Mammary epithelial cell (primary cell): ENCODE measurements at places on chromosomes 7 and 10.
A peak's percentile ranks its signal among the peaks of the same experiment; 100 is the strongest.

DNA sequence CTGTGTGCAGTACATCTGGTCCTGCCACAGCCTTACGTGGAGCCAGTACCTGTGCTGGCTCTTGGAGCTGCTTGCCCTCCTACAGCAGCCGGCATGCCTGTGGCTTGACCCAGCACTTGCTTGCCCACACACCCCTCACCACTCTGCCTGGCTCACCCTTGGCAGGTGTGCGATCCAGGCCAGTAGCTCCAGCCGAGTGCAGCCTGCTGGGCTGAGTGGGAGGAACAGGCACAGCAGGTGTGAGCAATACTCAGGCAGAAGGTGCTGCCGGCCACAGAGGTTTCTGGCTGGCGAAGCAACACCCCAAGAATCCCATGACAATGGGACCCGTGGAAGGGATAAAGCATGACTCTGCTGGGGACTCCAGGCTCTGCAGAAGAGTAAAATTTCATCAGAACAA is 173.5 kb upstream of the ADCY1 start:
- DNase-seq: peak; percentile 79

- no peak for DNase-seq
These were observed 437.5 kb downstream of the CALN1 start for GRCh38 chr7:71974611-71975010.

- DNase-seq: no peak
These were observed 138.2 kb downstream of the USP6NL start for GRCh38 chr10:11473128-11473760.

- DNase-seq: peak; percentile 75
These were observed 7.5 kb downstream of the LAMB1 start for GRCh38 chr7:107995184-107996071.

DNA sequence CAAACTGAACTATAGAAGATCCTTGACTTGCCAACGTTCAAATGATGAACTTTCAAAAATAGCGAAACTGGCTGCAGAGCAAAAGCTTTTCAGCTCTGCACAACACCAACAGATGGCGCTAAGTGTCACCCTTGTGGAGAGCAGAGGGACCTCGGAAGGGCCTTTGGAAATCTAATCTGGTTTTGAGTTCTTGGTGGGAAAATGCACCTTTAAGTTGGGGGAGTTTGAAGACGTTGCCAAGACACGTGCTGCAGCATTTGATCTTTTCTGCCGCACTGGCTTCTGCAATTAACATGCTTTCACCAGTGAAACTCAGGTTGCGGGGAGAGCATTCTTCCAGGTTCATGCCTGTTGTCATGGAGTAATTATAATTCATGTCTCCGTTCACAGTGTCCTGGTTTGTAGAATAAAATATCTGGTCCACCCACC is 26.3 kb upstream of the WDR11 start:
- no peak for DNase-seq

GRCh38 chr10:132232023-132232951 is 45.5 kb downstream of the DPYSL4 start:
- no peak for DNase-seq

GRCh38 chr7:91089382-91089963 is 174.8 kb upstream of the FZD1 start:
- DNase-seq: peak; percentile 21

DNA sequence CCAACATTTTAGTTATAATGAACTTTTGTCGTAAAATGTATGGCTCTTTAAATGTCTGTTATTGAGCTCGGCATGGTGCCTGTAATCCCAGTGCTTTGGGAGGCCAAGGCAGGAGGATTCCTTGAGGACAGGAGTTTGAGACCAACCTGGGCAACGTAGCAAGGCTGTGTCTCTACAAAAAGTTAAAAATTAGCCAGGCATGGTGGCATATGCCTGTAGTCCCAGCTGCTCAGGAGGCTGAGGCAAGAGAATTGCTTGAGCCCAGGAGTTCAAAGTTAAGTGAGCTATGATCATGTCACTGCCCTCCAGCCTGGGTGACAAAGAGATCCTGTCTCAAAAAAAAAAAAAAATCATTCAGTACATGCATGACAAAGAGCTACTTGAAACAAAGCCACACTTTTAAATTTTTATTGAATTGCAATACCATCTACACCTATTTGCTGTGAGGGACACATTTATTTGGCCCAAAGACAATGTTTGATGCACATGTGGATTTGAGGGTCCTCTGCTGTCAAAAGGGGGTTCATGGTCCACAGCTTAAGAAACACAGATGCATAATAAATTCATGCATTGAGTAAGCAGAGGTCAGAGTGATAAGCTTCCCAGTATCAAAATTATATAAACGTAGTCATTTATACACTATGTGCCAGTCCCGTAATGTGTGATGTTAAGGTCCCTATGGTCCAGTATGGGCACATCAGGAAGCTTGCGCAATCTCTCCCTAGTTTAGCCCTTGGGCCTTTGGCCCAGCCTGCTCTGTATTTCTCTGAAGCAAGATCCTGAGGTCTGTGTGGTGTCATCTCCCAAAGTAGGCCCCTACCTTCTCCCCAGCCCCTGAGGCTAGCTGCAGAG is 4.4 kb upstream of the MALSU1 start:
- no peak for DNase-seq

DNA sequence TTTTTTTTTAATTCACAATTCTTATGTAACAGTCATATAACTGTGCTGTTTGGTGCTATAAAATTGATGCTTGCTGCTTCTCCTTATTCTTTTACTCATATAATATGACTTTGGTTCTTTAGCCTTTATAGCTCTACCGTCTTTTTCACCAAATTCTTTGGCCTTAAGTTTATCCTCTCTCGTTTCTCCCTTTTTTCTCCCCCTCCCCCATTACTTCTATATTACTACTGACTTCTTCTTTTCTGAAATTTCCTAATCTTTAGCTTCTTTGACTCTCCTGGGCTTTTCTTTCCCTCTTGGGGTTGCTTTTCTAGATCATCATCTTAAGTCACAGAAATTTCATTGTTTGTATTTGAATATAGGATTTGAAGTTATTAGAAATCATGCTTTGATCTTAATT is 3.8 kb downstream of the BCCIP start:
- DNase-seq: no peak

DNA sequence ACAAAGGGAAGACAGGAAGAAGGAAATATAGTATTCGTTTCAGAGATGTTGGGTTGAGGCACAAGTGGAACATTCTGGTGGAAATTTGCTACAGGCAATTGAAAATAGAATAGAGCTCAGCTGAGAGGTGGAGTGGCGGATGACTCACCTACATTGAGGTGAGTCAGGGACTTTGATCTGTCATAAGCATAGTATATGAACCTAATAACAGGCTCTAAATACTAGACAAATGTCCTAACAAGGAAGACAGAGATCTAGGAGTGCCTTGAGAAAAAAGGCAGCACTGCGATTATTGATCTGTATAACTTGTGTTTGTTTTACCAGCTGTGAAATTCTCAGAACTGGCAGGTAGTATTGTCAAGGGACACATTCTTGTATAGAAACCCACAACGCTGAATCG is 907 bp upstream of the IFRD1 start:
- DNase-seq: peak; percentile 84

DNA sequence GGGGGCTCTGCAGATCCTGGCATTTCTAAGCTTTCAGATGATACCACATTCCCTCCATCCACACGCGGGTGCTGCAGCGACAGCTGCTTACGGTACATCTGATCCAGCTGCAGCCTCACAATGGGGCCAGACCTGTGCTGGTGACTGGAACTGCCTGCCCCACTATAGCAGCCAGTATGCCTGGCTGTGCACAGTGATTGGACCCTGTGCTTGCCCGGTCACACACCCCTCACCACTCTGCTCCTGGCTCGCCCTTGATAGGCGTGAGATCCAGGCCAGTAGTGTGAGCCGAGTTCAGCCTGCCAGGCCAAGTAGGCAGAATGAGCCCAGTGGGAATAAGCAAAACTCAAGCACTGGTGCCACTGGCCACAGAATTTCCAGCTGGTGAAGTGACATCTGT is 164.8 kb downstream of the NRBF2 start:
- DNase-seq: no peak

DNA sequence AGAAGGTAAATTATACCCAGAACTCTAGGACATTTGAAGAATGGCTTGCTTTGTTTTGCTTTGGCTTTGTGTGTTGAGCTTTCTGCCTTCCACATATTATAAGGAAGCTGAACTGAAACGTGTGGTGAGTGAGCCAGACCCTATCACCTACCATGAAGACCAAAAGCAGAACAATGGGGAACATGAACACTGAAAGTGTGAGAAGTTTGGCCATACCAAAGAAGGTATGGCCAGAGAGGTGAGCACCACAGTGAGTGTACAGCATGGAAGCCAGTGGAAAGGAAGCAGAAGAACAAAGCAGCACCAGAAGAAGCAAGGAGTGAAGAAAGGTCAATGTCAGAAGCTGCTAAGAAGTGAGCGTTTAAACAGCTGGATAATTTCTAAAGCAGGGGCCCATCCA is 59.7 kb upstream of the CCDC71L start:
- no peak for DNase-seq

- no peak for DNase-seq
These were observed 23.4 kb downstream of the CBLL1 start for GRCh38 chr7:107767391-107767790.

DNA sequence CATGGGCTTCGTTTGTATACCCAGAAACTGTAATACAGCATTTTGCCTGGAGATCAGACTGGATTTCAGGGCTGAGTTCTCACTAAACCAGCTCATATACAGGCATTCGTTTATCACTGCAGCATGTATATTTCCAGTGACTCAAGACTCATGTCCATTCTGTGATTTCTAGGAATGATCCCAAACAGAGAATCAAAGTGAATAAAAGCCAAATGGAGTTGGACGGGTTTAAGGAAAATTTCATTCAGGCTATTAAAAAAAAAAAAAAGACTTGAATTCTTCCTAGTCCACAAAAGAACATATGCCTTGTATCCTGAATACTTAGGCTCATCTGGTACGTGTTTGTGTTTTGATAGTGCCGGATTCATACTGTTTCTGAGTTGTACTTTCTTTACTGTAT is 46.8 kb downstream of the TET1 start:
- DNase-seq: no peak

DNA sequence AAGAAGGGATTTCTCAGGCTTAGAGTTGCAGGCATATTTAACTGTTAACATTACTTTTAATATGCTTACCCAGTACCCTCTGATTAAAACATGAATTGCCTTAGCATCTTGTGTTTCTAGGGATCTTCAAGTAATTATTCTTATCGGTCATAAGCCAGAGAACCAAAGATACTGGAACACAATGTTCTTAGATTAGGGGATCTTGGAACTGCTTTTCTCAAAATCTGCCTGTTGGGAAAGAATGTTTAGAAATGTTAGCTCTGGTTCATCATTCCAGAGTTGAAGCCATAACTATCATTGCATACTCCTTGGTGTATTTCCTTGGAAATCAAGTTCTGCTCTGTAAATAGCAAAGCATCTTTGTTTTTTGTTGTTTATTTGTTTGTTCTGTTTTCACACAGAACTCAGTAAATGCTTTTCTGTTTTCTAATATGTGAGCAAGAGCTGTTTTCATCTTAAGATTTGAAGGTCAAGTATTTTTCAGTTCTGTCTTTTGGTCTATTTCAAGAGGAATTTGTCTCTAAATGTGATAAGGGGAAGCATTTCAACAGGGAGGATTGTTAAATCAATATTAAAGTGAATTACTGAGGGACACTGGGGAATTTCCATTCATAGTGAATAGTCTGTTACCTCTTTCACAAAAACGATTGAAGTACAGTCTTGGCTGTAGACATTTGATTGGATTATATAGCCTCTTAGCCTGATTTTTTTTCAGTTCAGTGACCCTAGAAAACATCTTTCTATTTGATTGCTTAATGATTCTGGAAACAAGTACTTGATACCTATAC is 103.2 kb upstream of the CYP26C1 start:
- no peak for DNase-seq

DNA sequence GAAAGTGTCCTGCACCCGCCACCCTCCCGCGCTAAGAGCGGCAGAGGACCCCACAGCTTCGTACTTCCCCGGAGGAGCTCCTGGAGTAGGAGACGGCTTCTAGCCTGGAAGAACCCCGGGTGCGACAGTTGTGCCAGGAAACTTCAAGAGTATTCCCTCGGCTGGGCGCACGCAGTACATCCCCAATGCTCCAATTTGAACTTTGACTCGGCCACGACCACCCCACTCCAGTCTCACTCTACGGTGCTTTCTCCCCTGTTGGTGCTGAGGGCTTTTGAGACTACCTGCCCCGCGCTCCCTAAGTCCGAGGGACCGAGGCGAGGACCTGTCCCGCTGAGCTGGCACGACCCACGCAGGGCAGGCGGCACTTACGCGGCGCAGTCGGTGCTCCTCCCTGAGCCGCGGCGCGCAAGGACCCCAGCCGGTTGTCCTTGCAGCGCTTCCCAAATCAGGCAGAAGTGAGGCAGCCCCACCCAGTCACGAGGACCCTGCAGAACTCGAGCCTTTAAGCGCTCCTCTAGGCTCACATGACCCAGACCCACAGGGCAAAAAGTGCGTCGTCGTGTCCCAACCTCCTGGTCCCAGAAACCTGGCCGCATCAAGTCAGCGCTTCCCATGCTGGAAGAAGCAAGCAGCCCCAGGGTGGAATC is at the start of gene CPVL:
CPVL (minus strand) TSS at position 481 of the 650 bp plus-strand sequence. CDS start 25,476 bp downstream, outside the sequence.
- DNase-seq: no peak

DNA sequence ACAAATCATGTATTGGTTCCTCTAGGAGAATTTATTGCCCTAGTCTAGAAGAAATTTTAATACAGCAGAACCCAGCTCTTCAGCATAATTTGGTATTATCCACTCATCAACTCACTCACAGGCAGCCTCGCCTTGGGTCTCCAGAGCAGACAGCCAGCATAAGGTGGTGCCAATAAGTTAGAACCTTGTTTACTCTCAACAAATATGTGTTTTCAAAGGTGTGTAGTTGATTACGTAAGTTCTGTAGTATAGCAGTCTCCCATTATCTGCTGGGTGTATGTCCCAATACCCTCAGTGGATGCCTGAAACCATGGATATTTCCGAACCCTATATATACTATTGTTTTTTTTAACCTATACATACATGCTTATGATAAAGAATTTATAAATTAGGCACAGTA is 522.5 kb upstream of the LRRN3 start:
- DNase-seq: no peak

DNA sequence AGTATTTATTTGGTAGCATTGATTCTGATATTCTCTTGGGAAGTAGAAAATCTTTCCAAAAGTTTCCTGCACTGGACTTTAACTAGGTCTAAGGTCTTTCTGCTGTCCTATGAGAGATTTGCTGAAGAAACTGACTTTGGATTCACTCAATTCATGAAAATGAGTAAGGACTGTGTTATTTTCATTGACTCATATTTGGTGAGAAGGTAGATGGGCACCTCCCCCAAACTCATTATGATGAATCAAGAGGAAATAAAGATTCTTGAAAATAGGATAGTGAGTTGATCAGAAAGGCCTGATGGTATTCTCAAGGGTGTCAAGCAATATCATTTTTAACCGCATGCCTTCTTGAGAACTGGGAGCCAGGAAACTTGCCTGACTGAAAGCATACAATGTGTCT is 110.3 kb downstream of the RNF133 start:
- DNase-seq: peak; percentile 33

GRCh38 chr10:111482621-111483216 is 405.9 kb downstream of the ADRA2A start:
- no peak for DNase-seq

DNA sequence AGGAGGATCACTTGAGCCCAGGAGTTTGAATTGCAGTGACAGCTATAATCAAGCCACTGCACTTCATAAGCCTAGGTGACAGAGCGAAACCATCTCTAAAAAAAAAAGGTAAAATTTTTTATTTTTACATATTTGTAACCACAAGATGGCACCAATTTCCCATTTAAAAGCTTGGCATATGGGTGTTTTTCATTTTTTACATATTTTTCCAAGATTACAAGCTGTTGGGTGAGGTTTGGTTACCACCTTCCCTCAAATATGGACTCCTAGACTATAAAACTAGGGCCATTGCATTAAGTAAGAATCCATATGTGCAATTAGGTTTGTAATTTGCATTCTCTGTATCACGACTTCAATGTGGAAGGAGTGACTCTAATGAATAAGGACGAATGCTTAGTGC is 129.3 kb upstream of the ACBD5 start:
- DNase-seq: no peak

- no peak for DNase-seq
These were observed 57.1 kb downstream of the AOC1 start for GRCh38 chr7:150909200-150909995.
